Left renal pelvis (tissue), 4 donors: ENCODE measurements at places on chromosomes 4 and X.

GRCh38 chr4:153573221-153573620, 107.1 kb downstream of the TMEM131L start:
- no peak for DNase-seq

DNA sequence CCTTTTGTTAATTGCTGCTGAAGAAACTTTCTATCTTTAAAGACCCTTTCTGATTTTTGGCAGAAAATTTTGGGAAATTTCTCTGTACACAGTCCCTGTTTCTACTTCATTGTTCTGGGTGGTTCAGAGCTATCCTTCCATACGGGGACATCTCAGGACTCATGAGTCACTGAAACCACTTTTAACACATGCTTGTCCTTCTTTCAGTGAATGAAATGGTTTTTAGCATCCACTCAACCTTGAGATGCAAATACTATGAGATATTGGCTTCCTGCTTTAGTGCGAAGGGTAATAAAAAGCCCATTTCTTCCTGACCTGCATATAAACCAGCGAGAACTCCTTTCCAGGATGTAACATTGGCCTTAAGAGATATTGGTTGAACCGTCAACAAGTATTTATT, 158.0 kb downstream of the REPS2 start:
- no peak for DNase-seq

DNA sequence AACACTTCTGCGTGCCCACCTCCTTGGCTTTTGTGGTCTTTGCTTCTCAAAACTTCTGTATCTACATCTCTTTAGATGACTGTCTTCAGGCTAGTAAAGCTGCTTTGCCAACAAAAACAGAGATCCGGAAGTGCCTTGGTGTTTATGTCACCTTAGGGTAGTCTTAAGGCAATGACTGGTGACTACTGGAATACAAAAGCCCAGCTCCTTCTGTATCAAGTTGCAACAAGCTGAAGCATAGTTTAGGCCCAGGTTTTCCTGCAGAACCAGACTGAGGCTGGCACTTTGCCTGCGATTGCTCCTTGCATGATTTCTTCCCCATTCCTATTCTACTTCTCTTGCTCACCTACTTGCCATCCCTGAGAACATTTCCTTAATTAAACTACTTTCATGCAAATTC, 333.8 kb downstream of the DMD start:
- no peak for DNase-seq

DNA sequence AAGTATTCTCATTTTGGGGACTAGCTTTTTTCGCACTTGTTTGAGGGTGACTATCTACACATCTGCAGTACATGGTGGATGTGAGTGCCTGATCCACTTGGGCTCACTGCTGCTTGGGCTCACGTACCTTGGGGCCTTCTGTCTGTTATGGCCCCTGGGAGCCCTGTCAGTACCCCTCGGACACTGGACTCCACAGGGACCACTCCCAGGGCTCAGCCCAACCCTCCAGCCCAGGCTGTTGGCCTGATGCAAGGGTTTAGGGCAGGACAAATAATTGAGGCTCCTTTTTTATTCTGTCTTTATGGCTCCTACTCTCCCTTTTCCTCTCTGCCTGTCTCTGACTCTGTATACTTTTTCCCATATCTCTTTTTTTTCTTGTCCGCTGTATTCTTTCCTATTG, 32.7 kb upstream of the MSN start:
- DNase-seq = no peak

DNA sequence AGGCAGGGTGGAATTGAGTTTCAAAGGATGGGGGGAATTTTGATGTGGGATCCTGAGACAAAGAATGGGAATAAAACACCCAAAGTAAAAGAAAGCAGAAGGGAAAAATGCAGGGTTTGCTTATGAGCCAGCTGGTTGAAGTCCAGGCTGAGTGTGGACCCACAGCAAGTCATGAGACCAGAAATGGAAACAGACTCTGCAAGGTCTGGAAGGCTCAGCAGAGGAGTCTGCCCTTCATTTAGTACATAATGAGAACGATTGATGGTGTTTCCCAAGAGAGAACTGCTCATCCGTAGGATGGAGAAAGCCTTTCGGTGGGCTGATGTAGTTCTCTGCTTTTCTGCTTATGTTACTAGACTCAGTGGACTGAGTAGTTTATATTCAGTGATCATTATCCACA, 259.1 kb downstream of the C4orf33 start:
- no peak for DNase-seq
